Activated CD4-positive, alpha-beta T cell treated with anti-CD3 and anti-CD28 coated beads, Interleukin-10, Interleukin-2, amounts not matched to agents 100 ng/mL and 50 ng/mL, durations not matched to agents 16 hours and 8 hours (primary cell): ENCODE measurements at places on chromosomes 5 and 9.
A peak's percentile ranks its signal among the peaks of the same experiment; 100 is the strongest.

GRCh38 chr9:92482329-92482728, at the start of gene ASPN:
Gene ASPN, minus strand, starts transcription at chr9:92482506.
- DNase-seq: no peak

- DNase-seq: no peak
Measured at GRCh38 chr5:137016783-137017324, 482.3 kb downstream of the SPOCK1 start.

GRCh38 chr5:158121678-158122077, 262.7 kb upstream of the CLINT1 start:
- DNase-seq: no peak

DNA sequence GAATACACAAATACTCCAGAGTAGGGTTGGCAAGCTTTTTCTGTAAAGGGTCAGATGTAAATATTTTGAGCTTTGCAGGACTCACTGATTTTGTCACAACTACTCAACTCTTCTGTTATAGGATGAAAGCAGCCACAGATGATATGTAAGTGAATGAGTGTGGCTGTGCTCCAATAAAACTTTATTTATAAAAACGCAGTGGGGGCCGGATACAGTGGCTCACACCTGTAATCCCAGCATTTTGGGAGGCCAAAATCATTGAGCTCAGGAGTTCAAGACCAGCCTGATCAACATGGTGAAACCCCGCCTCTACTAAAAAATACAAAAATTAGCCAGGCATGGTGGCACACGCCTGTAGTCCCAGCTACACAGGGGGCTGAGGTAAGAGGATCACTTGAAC, 69.1 kb downstream of the FBXW11 start:
- no peak for DNase-seq

GRCh38 chr9:72648324-72649126, 127.1 kb downstream of the TMC1 start:
- DNase-seq: no peak

GRCh38 chr9:97723819-97724218, 26.7 kb upstream of the XPA start:
- no peak for DNase-seq

- peak; percentile 61 for DNase-seq
Measured at GRCh38 chr5:122076669-122077365, 1.2 kb downstream of the LOX start.

- DNase-seq: no peak
Measured at GRCh38 chr5:45262061-45262590, 434.1 kb downstream of the HCN1 start.

- DNase-seq: no peak
Measured at GRCh38 chr5:4362411-4362810, 766.8 kb downstream of the IRX1 start.

- DNase-seq: no peak
Measured at GRCh38 chr5:106658150-106658549, 1012.6 kb downstream of the EFNA5 start.

GRCh38 chr9:72827950-72828731, 124.7 kb downstream of the ALDH1A1 start:
- DNase-seq: no peak

DNA sequence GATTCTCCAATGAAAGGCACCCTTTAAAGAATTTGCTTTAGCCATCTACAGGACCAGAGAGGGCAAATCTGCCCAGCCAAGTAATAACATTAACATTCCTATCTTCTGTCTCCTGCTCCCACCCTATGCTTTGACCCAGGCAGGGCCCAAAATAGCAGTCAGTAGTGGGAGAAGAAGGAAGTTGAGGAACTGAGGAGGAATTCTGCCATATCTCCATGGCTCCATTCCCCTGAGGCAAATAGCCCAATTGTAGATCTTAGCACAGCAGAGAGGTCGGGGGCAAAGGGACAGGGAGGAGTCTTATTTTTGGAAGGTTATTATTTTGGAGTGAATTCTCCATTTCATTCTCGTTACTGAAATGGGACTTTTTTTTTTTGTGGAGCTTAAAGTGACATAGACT, 111.1 kb upstream of the IFNK start:
- no peak for DNase-seq

- peak; percentile 31 for DNase-seq
Measured at GRCh38 chr9:129617167-129617566, 3.7 kb downstream of the C9orf50 start.

DNA sequence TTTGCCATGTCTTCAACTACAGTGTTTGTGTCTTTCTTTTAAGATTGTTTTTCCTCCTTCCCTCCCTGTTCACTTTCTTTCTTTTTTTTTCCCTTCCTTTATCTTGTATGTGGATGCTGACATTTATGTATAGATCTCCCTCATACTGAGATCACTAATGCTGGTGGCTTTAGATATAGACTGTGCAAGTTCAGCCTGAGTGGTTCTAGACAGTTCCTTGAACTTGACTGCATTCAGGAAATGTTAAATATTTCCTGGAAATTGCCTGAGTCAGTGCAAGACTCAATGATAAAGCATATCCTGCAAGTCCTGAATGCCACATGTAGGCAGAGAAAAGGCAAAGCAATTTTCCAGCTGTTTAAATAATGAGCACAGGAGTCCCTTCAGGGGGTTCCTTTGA, 182.5 kb upstream of the NR3C1 start:
- DNase-seq: peak; percentile 73

DNA sequence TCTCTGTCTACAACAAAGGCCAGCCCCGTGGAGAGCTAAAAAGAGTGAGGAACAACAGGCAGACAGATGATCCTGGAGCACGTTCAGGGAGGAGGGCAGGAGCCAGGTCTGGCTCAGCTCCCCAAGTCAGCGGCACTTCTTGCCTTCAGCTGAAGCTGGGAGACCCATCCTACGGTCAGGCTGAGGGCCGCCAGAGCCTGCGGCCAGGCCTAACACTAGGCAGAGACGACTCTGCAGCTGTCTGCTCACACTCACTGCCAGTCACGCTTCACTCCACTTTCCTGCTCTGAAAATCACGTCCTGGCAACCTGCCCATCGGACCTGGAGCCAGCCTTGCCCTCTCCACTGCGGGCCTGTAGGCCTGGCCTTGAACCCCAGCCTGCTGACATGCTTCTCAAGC, 160.9 kb upstream of the LHFPL2 start:
- DNase-seq: no peak

- no peak for DNase-seq
Measured at GRCh38 chr5:109053995-109054417, 306.3 kb downstream of the FER start.

DNA sequence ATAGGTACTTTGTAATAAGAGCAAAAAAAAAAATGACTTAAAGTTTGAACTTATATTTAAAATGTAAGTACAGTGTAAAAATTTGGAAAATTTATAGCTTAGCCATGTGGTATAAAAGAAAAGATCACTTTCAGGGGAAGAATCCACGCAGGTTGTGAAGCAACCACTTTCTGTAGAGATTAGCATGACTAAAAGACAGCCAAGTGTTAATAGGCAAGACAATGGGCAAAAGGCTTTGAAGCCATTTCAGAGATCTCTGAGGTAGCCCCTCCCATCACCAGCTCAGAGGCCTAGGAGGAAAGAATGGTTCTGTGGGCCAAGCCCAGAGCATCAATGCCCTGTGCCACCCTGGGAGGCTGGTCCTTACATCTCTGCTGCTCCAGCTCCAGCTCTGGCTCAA, 346.3 kb upstream of the CHD1 start:
- no peak for DNase-seq

DNA sequence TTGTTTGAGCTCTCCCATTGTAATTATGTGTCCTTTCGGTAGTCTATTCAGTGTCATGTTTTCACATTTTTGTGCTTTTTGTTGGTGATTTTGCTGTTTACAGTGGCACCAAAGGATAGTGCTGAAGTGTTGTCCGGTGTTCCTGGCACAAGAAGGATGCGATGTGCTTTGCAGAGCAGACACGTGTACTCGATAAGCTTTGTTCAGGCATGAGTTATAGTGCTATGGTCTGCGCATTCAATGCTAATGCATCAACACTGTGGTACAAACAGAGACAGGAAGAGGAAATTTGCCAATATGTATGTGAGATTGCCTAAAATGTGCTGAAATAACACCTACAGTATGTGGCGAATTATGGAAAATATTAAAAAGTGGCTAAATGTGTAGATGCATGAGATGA, 913.4 kb upstream of the ACO1 start:
- no peak for DNase-seq

DNA sequence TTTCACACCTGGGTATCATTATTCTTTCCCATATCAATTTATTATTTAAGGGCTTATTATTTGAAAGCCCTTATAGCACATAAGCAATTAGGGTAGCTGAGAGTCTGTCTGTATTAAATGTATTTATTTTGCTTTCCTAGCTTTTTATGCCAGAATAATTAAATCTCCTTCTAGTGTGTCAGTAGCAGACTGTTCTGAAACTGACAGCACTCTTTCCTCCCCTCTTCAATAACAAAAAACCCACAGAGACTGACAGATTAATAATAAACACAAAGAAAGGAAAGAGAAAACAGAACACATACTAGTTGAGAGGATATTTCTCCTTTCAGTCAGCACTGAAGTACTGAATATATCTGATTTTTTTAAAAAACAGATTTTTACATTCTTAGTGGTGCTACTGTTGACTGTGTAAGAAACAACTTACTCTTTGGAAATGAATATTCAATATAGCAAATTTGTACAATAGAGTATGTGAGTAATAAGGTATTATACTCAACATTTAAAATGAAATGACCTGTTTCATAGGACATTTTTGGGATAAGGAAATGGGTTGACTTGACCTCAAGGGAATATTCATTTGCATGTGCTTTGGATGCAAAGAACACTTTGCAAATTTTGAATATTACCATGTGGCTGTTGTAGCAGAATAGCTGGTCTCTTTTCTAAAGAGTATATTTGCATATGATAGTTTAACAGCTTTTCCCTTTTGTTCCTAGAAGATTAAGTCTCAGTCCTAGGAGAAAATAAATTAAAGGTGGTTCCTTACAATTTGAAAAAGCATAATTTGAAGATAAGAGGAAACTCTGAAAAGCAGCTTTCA, 208.3 kb downstream of the SPATA31D1 start:
- no peak for DNase-seq

GRCh38 chr5:63500242-63500641, 462.0 kb downstream of the HTR1A start:
- no peak for DNase-seq

DNA sequence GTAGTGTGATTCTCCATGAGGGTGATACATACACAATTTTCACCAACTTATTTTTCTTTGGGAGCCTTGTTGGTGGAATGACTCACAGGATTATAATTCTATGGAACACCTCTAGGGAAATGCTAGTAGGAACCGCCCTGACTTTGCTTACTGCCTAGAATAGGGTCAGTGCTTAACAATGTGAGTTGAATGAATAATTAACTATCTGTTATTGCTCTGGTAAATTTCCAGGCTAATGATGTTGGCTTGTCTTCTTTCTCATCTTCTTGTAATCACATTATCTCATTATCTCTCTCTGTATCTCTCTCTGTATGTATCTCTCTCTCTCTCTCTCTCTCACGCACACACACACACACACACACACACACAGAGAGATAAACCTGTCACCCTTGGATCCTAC, 291.1 kb downstream of the TRIM32 start:
- DNase-seq: no peak

DNA sequence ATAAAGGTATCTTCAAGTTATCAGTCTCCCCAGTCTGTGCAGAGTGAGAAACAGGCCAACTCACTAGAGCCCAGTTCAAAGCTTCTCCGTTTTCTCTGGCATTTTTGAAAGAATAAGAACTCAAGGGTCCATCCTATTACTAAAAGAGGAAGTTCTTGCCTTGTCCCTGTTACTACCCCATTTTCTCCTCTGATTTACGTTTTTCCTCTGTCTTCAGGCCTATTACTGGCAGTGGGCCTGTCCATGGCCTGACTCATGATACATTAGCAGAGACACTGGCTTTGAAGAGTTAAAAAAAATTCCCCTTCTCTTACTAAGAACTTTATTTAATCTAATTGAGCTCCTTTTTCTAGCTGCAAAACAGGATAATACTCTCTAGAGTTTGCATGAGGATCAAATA, 624.0 kb upstream of the KLF4 start:
- DNase-seq: no peak

GRCh38 chr9:120403543-120403856, 176.5 kb downstream of the CDK5RAP2 start:
- no peak for DNase-seq

DNA sequence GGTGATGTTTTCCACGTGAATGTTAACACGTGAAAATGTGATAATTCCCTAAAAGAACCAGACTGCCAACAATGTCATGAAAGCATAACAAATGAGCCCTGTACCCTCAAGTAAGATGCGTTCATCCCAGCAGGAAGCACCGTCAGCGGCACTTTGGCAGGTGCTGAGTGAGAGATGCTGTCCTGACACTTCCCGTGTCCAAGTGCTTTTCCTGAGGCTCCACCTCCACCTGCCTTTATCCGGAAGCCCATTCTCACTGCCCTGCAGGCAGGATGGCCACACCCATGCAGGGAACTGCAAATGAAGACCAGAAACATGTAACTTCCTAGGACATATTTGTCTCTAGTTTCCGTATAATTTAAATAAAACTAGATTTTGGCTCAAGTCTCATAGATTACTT, 238.0 kb upstream of the IRX2 start:
- DNase-seq: no peak

DNA sequence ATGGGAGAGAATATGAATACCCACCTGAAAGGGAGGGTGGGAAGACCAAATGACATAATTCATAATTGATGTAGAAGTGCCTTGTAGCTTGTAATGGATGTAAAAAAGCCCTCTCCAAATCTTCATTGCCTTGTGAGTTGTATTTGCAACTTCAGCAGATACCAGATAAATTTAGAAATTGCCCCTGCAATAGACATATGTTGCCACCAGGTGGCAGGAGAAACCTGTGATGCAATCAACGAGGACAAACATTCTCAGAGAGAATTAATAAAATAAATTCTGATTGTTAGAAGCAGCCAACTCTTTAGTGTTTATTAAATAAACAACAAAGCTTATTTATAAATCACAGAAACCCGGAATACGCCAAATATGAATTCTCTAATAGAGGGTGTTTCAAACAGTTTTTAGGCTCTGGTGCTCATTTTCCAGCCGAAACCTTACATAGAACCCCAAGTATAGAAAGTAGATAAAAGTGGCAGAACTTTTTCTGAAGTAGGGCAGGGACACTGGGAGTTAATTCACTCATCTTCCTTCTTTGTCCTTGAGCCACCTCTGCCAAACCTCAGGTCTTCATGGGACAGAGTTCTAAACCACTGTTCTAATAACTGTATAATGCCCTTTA, 147.8 kb downstream of the TMEM38B start:
- peak; percentile 48 for DNase-seq

GRCh38 chr9:126146254-126147145, 180.1 kb upstream of the MVB12B start:
- DNase-seq: peak; percentile 24

- no peak for DNase-seq
Measured at GRCh38 chr9:34443533-34443932, 14.8 kb downstream of the FAM219A start.

- no peak for DNase-seq
Measured at GRCh38 chr5:172266071-172266675, 17.4 kb downstream of the UBTD2 start.

DNA sequence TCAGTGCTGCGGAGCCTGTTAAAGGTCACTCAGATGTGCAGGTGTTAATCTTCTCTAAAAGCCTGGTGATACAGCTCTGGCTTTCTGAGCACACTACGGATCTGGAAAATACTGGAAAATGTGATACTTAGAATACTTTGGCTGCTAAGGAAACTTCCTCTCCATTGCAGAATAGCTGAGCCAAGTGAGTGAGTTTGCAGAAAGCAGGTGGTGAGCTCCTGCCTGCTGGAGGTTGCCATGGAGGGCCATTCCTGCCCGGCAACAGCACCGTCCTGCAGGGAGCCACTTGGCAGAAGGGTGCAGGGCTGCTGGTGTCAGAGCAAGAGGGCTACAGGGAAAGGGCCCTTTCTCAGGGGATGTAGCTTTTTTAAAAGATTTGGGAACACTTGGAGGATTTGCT, 40.7 kb downstream of the SECISBP2 start:
- DNase-seq: no peak

GRCh38 chr5:89513299-89514044, 630.5 kb upstream of the MEF2C start:
- no peak for DNase-seq
